ENCODE measurements at places on chromosomes 7 and 10.

DNA sequence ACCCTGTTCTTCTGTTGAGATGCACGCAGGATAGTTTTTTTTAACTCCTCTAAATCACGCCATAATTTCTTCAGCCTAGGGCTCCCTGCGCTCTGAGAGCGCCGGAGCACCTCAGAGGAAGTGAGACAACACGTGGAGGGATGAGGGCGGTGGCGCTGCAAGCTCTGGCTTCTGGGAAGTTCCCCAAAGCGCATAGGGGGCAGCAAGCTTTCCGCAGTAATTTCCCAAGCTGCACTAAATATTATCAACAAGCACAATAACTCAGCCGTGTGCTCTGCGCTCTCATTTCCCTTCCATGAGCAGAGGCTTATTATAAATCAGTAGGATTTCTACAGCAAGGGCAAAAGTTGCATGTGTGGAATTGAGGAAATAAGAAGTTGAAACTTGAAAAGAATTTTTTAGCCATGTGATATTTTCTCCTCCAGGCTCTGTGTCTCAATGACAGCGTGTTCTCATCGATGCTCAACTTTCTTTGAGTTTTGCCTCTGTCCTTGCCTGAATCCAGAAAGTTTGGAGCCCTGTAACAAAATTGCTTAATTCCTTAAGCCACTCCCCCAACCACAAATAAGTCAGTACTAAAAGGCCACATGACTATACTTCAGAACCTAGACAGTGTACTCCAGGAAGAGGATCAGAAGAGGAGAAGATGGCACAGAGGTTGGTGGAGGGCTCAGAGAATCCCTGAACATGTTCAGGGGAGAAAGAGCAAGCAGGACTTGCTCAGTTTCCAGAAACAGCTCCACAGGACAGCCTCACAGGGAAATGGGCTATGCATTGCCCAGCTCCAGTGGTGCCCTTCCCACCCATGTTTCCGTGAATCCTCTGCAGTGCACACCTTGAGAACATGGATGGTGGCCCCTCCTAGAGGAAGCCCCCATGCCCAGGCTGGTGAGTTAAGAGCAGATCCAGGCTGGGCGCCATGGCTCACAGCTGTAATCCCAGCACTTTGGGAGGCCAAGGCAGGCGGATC is 221.5 kb upstream of the GHITM start:
- DNase-seq: no peak

GRCh38 chr10:28737096-28737495 is 59.8 kb downstream of the BAMBI start:
- DNase-seq: no peak

DNA sequence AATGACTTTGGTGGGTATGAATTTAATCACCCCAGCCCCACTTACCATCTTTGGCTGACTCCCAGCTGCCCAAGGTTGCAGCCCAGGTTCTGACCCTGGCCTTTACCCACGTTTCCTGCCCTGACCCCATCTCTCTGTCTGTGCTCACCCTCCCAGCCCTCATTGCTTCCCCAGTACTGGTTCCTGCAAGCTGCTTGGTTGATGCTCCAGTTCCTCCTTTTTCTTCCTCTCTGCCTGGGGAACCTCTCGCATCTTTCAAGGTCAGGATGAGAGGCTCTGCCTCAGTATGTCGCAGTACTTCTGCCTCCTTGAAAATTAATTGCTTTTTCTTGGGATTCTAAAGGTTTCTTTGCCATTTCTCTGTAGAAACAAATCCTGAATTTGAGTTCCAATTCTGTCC is 263.8 kb upstream of the ZNF32 start:
- DNase-seq: no peak

DNA sequence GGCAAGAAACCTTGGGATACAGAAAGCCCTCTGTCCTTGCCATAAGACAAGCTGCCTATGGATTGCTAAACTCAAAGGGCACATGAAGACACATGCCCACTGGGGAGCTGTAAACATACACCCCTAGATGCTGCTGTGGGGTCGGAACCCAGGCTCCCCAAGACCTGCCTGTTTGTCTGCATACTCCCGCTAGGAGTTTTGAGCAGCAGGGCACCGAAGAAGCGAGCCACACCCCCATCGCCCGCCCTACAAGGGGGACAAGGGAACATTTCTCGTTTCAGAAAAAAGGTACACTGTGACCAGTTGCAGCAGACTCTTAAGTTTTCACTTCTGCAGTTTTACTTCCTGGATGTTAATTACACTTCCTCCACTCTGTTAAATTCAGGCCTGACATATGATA is 680.2 kb upstream of the GHITM start:
- DNase-seq: no peak

DNA sequence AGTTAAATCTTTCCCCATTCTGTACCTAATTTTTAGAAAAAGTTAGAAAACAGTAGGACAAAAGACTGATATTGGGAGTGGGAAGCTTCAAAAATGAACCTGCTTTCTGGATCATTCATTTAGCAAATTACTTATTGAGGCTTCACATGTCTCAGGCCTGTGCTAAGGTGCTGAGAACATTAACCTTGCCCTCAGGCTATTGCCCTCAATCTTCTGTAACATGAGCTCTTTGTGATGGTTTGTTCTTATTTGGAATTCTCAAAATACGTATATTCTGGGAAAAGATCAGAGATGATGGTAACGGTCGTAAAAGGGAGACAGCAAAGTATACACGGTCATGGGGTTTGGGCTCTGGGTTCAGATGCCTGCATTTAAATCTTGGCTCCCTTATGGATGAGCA is 39.5 kb upstream of the PRKG1 start:
- no peak for DNase-seq
